ENCODE measurements at places on chromosomes 2 and 18. TPM values are rescaled to one million over a fixed set of nuclear protein-coding genes. Genes with fewer than 3 reads are reported as not detected.

PSMD1 gene
- total RNA-seq: 128 TPM

HOXD11 gene
- not detected for total RNA-seq

PAX8 gene
- total RNA-seq: 0.49 TPM

VWC2L gene
- 0.23 TPM for total RNA-seq

CCT7 gene
- total RNA-seq: 446 TPM

ALK gene
- 2.1 TPM for total RNA-seq

POTEJ gene
- total RNA-seq: not detected

GRCh38 chr2:189880429-189880828 is 96.2 kb downstream of the PMS1 start:
- H3K4me1 ChIP-seq: no peaks in the 10 kb centered on the region
- DNase-seq: no peak
- no peaks in the 10 kb centered on the region for H3K27me3 ChIP-seq

GRCh38 chr2:5983511-5984272 is 291.5 kb downstream of the SOX11 start:
- peak overlapping the region; percentile 81 for H3K27ac ChIP-seq
- peak overlapping the region; percentile 90 for H3K4me3 ChIP-seq

- H3K36me3 ChIP-seq: no peaks in the 10 kb centered on the region
- no peaks in the 10 kb centered on the region for H3K4me1 ChIP-seq
- H3K4me3 ChIP-seq: no peak overlapping the region
Observed at GRCh38 chr2:40760071-40760666, 308.3 kb upstream of the SLC8A1 start.

- H3K36me3 ChIP-seq: peaks cover 22% of the 10 kb centered on the region
- no peak for DNase-seq
- H3K4me3 ChIP-seq: peak overlapping the region; percentile 100
- H3K27me3 ChIP-seq: no peaks in the 10 kb centered on the region
- peak overlapping the region; percentile 100 for H3K27ac ChIP-seq
Observed at GRCh38 chr2:200863782-200864175, 679 bp downstream of the CLK1 start.

GRCh38 chr2:8563814-8564474 is 117.9 kb upstream of the ID2 start:
- H3K4me1 ChIP-seq: no peaks in the 10 kb centered on the region
- no peak overlapping the region for H3K4me3 ChIP-seq
- no peak for DNase-seq
- H3K27me3 ChIP-seq: no peaks in the 10 kb centered on the region
- H3K36me3 ChIP-seq: no peaks in the 10 kb centered on the region

DNA sequence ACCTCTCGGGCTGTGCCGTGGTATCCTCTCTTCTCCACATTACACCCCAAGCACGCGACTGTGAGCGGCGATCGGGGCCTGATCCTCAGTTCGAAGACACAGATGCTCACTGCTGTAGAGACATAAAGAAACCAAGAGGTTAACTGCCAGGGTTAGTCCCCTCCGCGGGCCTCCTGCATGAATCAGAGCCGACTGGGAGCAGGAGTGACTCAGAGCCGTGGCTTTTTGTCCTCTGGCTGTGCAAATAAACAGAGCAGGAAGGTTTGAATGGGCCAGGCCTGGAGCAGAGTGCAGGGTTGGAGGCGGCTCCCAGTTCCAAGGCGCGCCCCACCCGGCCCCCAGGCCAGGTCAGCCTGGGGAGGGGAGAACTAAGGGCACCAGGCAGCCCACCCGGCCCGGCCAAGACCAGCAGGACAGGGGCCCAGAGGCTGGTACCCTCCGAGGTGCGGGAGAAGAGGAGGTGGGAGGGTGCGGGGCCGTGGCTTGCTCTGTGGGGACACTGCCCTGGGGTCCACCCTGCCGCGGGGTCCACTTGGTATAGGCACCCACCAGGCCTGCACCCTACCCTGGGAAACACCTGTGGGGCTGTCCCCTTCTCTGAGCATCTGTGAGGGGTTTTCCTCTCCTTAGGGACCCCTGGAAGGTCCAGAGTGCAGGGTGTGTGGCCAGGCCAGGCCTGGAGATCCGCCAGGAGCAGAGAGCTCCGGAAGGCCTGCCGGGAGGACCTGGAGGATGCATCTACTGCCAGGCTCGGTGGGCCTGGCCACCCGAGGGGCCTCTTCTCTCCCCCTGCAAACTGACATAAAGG is 16.5 kb downstream of the TWIST2 start:
- peaks cover 5% of the 10 kb centered on the region for H3K27me3 ChIP-seq
- H3K36me3 ChIP-seq: no peaks in the 10 kb centered on the region

- H3K27me3 ChIP-seq: peaks cover 21% of the 10 kb centered on the region
- peak overlapping the region; percentile 89 for H3K4me3 ChIP-seq
- H3K27ac ChIP-seq: peak overlapping the region; percentile 72
- DNase-seq: peak; percentile 69
- H3K36me3 ChIP-seq: no peaks in the 10 kb centered on the region
Observed at GRCh38 chr2:160492401-160493226, 993 bp downstream of the RBMS1 start.

DNA sequence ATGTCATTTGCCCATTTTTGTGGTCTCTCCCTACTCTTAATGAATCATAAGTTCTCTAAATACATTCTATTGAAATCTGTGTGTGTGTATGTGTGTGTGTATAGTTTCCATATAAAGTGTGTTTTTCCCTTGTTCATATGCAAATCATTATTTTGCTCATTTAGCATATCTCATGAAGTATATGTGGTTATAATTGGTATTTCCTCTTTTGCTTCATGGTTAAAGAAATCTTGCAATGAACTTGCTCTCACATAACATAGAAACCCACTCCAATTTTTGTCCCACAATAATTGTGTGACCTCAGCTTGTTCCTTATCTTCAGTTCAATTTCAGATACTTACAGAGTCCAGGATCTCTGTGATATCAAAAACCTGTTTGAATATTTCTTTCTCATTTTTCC is 1.2 kb downstream of the CPO start:
- no peak overlapping the region for H3K27ac ChIP-seq
- H3K4me1 ChIP-seq: no peaks in the 10 kb centered on the region
- no peak overlapping the region for H3K4me3 ChIP-seq
- peaks cover 3% of the 10 kb centered on the region for H3K27me3 ChIP-seq
- H3K36me3 ChIP-seq: peaks cover 3% of the 10 kb centered on the region

GRCh38 chr2:506451-506850 is 170.8 kb downstream of the TMEM18 start:
- H3K36me3 ChIP-seq: peaks cover 3% of the 10 kb centered on the region
- DNase-seq: no peak
- H3K4me1 ChIP-seq: peaks cover 30% of the 10 kb centered on the region
- no peak overlapping the region for H3K4me3 ChIP-seq
- peaks cover 3% of the 10 kb centered on the region for H3K27me3 ChIP-seq

DNA sequence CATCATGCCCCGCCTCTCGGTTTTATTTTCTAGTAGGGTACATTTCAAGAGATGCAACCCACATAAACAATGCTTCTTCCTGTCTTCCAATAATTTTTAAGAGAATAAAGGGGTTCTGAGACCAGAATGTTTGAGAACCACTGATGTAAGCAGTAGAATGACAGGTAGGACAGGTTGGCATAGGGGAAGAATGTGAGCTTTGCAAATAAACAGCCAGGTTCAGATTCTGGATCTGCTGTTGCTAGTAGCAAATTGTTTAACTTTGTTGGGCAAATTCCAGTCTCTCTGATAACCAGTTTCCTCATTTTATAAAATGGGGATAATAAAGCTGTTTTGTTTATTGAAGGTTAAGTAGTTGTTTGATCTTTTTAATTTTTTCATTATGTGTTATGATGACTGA is 32.8 kb downstream of the SOCS6 start:
- no peak overlapping the region for H3K4me3 ChIP-seq
- H3K36me3 ChIP-seq: peaks cover 23% of the 10 kb centered on the region
- DNase-seq: no peak

GRCh38 chr2:45162711-45163110 is 153.5 kb upstream of the SIX2 start:
- no peaks in the 10 kb centered on the region for H3K36me3 ChIP-seq
- peaks cover 63% of the 10 kb centered on the region for H3K27me3 ChIP-seq
- H3K4me3 ChIP-seq: no peak overlapping the region
- no peak overlapping the region for H3K27ac ChIP-seq
- H3K4me1 ChIP-seq: peaks cover 18% of the 10 kb centered on the region

GRCh38 chr2:240179186-240179815 is 38.8 kb upstream of the OTOS start:
- no peak overlapping the region for H3K27ac ChIP-seq
- no peak overlapping the region for H3K4me3 ChIP-seq
- no peaks in the 10 kb centered on the region for H3K4me1 ChIP-seq
- no peaks in the 10 kb centered on the region for H3K36me3 ChIP-seq
- H3K27me3 ChIP-seq: peaks cover 3% of the 10 kb centered on the region

DNA sequence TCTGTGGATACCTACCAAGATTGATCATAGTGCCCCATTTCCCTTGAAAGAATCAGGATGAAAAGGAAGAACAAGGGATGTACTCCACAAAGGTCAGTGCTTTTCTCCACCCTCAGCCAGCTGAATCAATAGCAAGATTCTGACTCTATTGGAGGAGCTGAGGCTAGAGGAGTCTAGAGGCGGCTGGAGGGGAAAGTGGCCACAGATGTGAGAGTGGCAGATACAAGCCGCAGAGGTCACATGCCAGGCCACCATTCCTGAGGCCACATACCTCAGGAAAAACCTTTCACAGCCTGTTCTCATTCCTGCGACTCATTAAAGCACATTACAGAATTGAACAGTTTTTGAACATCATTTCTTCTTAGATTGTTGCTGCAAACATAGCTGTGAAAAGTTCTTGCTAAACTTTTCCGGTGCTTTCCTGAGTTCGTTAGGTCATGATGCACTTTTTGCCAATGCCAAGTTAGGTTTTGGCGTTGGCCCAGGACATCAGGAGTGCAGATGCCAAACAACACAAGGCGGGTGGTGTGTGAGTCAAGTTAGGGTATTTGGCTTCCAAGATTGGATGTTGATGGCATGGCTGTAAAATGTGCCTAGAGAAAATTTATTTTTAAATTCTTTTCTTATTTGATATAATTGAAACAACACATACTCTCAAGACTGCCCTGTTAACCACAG is 160.7 kb upstream of the SP5 start:
- H3K27me3 ChIP-seq: no peaks in the 10 kb centered on the region
- H3K4me1 ChIP-seq: no peaks in the 10 kb centered on the region
- peaks cover 13% of the 10 kb centered on the region for H3K36me3 ChIP-seq
- no peak overlapping the region for H3K4me3 ChIP-seq

DNA sequence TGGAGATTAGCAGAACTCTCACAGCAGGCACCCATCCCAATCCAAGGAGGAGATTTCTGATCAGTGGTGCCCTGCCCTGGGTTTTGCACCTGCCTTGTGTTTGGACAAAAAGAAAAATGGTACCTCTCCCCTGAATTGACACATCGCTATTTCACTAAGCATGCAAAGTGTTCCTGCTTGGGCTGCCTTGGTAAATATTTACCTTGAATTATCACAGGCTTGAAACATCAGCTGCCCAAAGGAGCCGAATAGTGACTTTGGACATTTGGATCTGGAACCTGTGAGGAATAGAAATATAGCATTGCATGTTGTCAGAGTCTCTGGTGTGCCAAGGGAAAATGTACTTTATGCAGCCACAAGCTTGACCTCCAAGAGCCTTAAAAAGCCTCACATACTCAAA is 926.4 kb upstream of the FANCL start:
- H3K36me3 ChIP-seq: no peaks in the 10 kb centered on the region
- no peak for DNase-seq
- no peaks in the 10 kb centered on the region for H3K27me3 ChIP-seq
- H3K27ac ChIP-seq: no peak overlapping the region
- no peaks in the 10 kb centered on the region for H3K4me1 ChIP-seq

DNA sequence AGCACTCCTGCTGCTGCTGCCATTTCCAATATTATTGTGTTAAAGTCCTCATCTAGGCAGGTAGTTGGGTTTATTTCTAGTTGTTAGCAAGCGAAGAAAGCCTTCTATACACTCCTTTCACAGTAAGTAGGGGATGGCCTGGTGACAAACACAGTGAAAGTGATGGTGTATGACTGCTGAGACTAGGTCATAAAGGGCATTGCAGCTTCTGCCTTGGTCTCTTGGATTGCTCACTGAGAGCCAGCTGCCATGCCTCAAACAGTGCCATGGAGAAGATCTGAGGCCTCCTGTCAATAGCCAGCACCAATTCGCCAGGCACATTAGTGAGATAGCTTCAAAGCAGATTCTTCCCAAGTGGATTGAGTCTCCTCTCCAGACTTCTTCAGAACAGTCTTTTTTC is 27.6 kb upstream of the MSTN start:
- no peak overlapping the region for H3K27ac ChIP-seq
- H3K4me1 ChIP-seq: no peaks in the 10 kb centered on the region
- DNase-seq: no peak
- no peak overlapping the region for H3K4me3 ChIP-seq
- no peaks in the 10 kb centered on the region for H3K27me3 ChIP-seq
- H3K36me3 ChIP-seq: no peaks in the 10 kb centered on the region

- DNase-seq: no peak
- H3K4me1 ChIP-seq: peaks cover 4% of the 10 kb centered on the region
- no peaks in the 10 kb centered on the region for H3K27me3 ChIP-seq
- no peak overlapping the region for H3K4me3 ChIP-seq
- H3K36me3 ChIP-seq: peaks cover 3% of the 10 kb centered on the region
Observed at GRCh38 chr2:226970362-226970761, 134.5 kb downstream of the RHBDD1 start.

GRCh38 chr2:44171018-44171417 is 2.3 kb downstream of the PPM1B start:
- H3K27me3 ChIP-seq: peaks cover 2% of the 10 kb centered on the region
- peaks cover 11% of the 10 kb centered on the region for H3K36me3 ChIP-seq
- peak overlapping the region; percentile 89 for H3K4me3 ChIP-seq
- peak overlapping the region; percentile 48 for H3K27ac ChIP-seq
- no peak for DNase-seq
- H3K4me1 ChIP-seq: peaks cover 34% of the 10 kb centered on the region

DNA sequence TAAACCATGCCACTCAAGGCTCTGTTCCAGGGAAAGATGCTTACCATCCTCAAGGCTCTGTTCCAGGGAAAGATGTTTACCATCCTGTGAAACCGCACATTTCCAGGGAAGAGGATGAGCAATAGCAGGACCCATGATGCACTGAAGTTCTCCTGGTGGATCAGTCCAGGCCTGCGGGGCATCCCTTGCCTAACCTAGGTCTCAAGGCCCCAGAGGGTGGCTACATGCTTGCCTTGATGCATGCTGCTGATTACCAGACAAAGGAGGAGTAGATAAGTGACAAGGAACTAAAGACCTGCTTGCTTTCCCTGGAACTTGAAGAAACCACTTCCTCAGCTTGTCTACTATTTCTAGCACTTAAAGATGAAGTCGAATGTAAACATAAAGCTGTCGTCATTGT is 111.0 kb upstream of the LINC00305 start:
- H3K27ac ChIP-seq: no peak overlapping the region
- H3K4me1 ChIP-seq: no peaks in the 10 kb centered on the region
- H3K4me3 ChIP-seq: no peak overlapping the region
- DNase-seq: no peak
- H3K36me3 ChIP-seq: no peaks in the 10 kb centered on the region
- no peaks in the 10 kb centered on the region for H3K27me3 ChIP-seq

DNA sequence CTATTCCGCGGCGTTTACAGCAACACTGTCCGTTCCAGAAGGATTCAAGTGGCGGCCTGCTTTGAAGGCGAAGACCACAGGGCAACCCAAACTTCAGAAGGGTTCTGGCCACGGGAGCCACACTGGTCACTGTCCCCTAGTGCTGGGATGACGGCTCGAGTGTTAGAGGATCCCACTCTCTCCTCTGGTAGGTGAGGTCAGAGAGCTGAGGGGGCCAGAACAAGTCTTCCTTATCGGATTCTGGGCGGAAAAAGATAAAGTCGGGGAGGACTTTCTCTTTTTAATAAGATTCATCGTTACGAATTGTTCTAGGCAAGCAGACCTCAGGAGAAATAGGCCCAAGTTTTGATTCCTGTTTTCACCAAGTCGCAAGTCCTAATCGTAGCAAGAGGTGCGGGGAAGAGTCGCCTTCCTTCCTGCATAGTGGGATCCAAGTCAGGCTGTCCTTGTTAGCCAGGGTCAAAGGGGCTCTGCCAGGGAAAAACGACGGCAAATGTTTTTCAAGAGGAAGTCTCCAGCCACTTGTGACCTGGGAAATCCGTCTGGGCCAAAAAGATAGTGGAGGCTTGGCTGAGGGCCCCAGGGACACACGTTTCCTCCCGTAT is 864 bp upstream of the MYL12A start:
- no peak for DNase-seq
- H3K36me3 ChIP-seq: peaks cover 9% of the 10 kb centered on the region
- peak overlapping the region; percentile 73 for H3K27ac ChIP-seq
- H3K4me3 ChIP-seq: peak overlapping the region; percentile 95

Data from neural crest cell (in vitro differentiated cells).